ENCODE measurements at places on chromosomes 7 and 10.

GRCh38 chr7:149799397-149800168 lies 26.2 kb upstream of the ZNF467 start:
- H3K27ac ChIP-seq, result no peak overlapping the region
- no peak overlapping the region for H3K4me3 ChIP-seq
- peaks cover 2% of the 10 kb centered on the region for H3K27me3 ChIP-seq

- no peaks in the 10 kb centered on the region for H3K4me1 ChIP-seq
- no peak overlapping the region for H3K4me3 ChIP-seq
- no peaks in the 10 kb centered on the region for H3K27me3 ChIP-seq
- H3K27ac ChIP-seq, result no peak overlapping the region
- H3K36me3 ChIP-seq, result no peaks in the 10 kb centered on the region
Measured at GRCh38 chr10:121112136-121112535, 261.0 kb downstream of the WDR11 start.

GRCh38 chr10:97466755-97467154 lies 20.8 kb downstream of the ZDHHC16 start:
- H3K4me3 ChIP-seq, result no peak overlapping the region
- no peaks in the 10 kb centered on the region for H3K27me3 ChIP-seq
- no peak for DNase-seq
- no peaks in the 10 kb centered on the region for H3K4me1 ChIP-seq
- H3K36me3 ChIP-seq, result peaks cover 15% of the 10 kb centered on the region

GRCh38 chr10:27192284-27192683 lies 37.1 kb downstream of the MASTL start:
- no peak for DNase-seq
- H3K27ac ChIP-seq, result no peak overlapping the region
- H3K27me3 ChIP-seq, result no peaks in the 10 kb centered on the region
- H3K36me3 ChIP-seq, result peaks cover 4% of the 10 kb centered on the region

GRCh38 chr7:33753881-33754525 lies 151.3 kb upstream of the BMPER start:
- no peak overlapping the region for H3K4me3 ChIP-seq
- no peak overlapping the region for H3K27ac ChIP-seq
- no peaks in the 10 kb centered on the region for H3K4me1 ChIP-seq
- peaks cover 4% of the 10 kb centered on the region for H3K36me3 ChIP-seq
- no peak for DNase-seq
- H3K27me3 ChIP-seq, result peaks cover 3% of the 10 kb centered on the region

- no peak overlapping the region for H3K27ac ChIP-seq
- H3K4me1 ChIP-seq, result no peaks in the 10 kb centered on the region
- H3K36me3 ChIP-seq, result peaks cover 2% of the 10 kb centered on the region
Measured at GRCh38 chr7:36236073-36236472, 83.0 kb downstream of the EEPD1 start.

DNA sequence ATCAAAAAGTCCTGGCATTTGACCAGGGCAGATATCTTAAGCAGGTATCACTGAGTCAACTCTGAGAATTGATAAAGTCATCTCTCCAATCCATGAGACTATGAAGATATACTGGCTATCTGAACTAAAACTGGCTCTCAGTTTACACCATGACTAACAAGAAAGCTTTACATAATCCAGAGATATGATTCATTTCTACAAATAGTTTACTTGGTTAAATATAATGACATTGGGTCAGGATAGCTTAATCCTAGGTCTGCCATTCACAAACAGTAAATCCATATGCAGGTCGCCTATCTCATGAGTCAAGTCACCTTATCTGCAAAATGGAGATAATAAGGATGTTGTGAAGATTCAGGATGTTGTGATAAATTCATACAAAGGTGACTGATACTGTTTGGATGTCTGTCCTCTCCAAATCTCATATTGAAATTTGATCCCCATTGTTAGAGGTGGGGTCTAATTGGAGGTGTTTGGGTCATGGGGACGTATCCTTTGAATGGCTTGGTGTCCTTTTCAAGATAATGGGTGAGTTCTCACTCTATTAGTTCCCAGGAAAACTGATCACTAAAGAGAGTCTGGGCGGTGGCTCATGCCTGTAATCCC lies 117.4 kb downstream of the JMJD1C start:
- peaks cover 6% of the 10 kb centered on the region for H3K4me1 ChIP-seq
- peaks cover 4% of the 10 kb centered on the region for H3K36me3 ChIP-seq
- H3K4me3 ChIP-seq, result no peak overlapping the region
- H3K27ac ChIP-seq, result no peak overlapping the region

DNA sequence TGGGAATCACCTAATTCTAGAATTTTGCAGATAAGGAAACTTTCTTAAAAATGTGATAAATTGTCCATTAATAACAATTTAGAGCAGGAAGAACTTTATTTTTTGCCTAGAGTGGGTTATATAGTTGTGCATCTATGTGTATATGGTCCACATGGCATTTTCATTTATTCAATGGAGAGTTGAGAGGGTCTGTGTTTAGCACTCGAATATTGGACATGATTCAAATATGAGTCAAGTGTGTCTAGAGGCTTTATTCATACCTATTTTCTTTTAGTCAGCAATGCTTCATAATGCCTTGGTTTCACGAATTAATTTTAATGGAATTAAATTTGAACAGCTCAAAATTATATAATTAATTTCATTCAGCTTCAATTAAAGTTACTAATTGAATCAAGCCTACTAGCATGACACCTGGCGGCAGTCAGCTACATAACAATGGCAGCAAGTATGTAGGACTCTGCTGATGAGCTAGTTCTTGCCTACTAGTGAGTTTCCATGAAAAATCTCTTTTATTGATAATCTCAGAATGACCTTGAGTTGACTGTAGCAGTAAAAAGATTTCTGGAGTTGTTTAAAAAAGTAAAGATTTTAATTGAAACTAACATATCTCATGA lies 17.7 kb downstream of the MDFIC start:
- no peak overlapping the region for H3K27ac ChIP-seq
- no peak for DNase-seq
- peaks cover 38% of the 10 kb centered on the region for H3K4me1 ChIP-seq
- no peaks in the 10 kb centered on the region for H3K27me3 ChIP-seq
- H3K4me3 ChIP-seq, result no peak overlapping the region

GRCh38 chr10:31932838-31933237 lies 4.2 kb upstream of the ARHGAP12 start:
- DNase-seq, result no peak
- H3K27me3 ChIP-seq, result no peaks in the 10 kb centered on the region
- peaks cover 11% of the 10 kb centered on the region for H3K4me1 ChIP-seq
- H3K27ac ChIP-seq, result no peak overlapping the region
- no peaks in the 10 kb centered on the region for H3K36me3 ChIP-seq

- DNase-seq, result no peak
- H3K27ac ChIP-seq, result no peak overlapping the region
- no peaks in the 10 kb centered on the region for H3K4me1 ChIP-seq
- no peaks in the 10 kb centered on the region for H3K36me3 ChIP-seq
- H3K4me3 ChIP-seq, result no peak overlapping the region
Measured at GRCh38 chr10:84026821-84027257, 112.5 kb upstream of the GHITM start.

GRCh38 chr7:3067606-3068380 lies 24.1 kb upstream of the CARD11 start:
- DNase-seq, result no peak
- peak overlapping the region; percentile 58 for H3K27ac ChIP-seq
- H3K36me3 ChIP-seq, result peaks cover 4% of the 10 kb centered on the region
- peaks cover 42% of the 10 kb centered on the region for H3K4me1 ChIP-seq
- H3K27me3 ChIP-seq, result no peaks in the 10 kb centered on the region
- H3K4me3 ChIP-seq, result no peak overlapping the region

DNA sequence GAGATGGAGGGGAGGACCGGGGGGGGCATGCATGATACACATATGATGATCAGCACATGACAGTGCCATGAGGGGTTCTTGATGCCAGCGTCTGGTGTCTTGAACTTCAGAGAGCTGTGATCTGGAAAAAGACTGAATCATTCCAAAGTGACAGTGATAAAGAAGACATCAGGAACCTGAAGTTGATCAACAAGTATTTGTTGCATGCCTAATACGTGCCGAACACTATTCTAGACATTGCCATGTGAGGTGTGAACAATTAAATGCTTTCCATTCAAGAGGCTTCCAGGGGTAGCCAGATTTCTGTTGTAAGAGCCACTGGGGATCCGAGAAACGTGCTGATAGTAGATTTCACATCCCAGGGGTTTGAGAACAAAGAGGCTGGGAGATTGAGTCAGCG lies 6.2 kb downstream of the MCM10 start:
- H3K4me1 ChIP-seq, result no peaks in the 10 kb centered on the region
- no peak for DNase-seq
- no peaks in the 10 kb centered on the region for H3K36me3 ChIP-seq
- no peak overlapping the region for H3K27ac ChIP-seq
- H3K4me3 ChIP-seq, result no peak overlapping the region

DNA sequence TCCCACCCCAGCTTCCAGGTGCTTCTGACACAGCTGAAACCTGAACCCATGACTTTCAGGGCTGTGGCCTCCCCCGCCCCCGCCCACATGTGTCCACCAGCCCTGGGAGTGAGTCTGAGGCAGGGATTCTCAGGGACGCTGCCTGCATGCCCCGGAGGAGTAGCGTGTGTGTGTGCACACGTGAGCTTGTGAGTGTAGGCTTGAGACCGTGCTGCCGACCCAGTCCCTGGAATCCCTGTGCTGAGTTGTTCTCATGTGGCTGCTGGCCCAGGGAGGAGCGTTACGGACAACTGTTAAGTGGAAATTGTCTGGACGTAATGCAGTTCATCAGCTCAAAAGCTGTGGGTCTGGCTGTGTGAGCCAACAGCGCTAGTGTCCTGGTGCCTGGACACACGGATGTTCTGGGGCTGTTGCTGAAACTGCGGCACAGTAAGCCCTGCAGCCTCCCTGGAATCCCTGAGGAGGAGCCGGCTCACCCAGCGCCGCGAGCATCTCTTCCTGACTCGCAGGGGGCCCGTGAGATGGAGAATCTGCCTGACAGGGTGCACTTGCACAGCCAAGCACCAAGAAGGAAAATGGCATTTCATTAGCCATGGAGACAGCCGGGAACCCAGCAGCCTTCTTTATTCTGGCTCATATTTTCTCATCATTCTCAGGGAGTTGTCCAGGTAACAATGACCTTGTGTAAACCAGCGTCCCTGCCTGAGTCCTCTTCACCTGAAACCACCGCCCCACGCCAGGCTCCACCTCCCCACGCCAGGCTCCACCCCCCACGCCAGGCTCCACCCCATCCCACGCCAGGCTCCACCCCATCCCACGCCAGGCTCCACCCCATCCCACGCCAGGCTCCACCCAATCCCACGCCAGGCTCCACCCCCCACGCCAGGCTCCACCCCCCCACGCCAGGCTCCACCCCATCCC lies 603.9 kb downstream of the PTPRN2 start:
- no peak overlapping the region for H3K27ac ChIP-seq
- H3K36me3 ChIP-seq, result no peaks in the 10 kb centered on the region
- DNase-seq, result no peak
- H3K27me3 ChIP-seq, result no peaks in the 10 kb centered on the region

- H3K36me3 ChIP-seq, result no peaks in the 10 kb centered on the region
- peaks cover 45% of the 10 kb centered on the region for H3K4me1 ChIP-seq
- DNase-seq, result no peak
Measured at GRCh38 chr10:314871-315270, 179.6 kb downstream of the ZMYND11 start.

GRCh38 chr7:82081644-82082224 lies 311.9 kb upstream of the HGF start:
- no peak overlapping the region for H3K4me3 ChIP-seq
- no peak overlapping the region for H3K27ac ChIP-seq
- no peak for DNase-seq

- no peak overlapping the region for H3K27ac ChIP-seq
- DNase-seq, result no peak
- H3K4me3 ChIP-seq, result no peak overlapping the region
- H3K36me3 ChIP-seq, result no peaks in the 10 kb centered on the region
- H3K27me3 ChIP-seq, result no peaks in the 10 kb centered on the region
Measured at GRCh38 chr10:113294868-113295267, 258.0 kb upstream of the HABP2 start.

DNA sequence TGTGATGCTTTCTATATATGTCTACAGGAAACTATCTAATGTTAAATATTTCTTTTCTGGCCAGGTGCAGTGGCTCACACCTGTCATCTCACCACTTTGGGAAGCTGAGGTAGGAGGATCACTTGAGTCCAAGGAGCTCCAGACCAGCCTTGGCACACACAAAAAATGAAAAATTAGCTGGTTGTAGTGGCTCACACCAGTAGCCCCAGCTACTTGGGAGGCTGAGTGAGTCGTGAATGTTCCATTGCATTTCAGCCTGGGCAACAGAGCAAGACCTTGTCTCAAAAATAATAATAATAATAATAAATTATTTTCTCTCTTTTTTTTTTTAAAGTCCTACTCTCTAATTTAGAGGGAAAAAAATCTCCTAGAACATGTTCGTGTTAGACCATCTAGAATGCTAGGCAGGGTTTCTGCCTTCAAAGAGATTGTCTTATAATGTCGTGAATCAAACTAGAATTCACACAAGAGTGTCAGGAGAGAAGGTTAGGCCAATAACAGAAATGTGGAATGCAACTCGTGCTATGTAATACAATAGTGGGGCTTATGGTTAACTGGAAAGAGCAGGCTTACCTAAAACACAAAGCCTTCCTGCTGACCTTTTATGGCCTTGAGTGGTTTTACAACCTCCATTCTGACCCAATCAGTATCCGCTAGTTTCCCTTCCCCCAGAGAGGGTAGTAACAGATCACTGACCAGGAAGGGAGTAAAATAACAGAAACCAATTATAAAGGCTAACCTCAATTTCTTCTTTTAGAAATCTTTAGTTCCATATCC lies 46.3 kb downstream of the MYOF start:
- DNase-seq, result no peak
- H3K4me1 ChIP-seq, result no peaks in the 10 kb centered on the region
- H3K27ac ChIP-seq, result no peak overlapping the region
- peaks cover 8% of the 10 kb centered on the region for H3K27me3 ChIP-seq
- no peak overlapping the region for H3K4me3 ChIP-seq

GRCh38 chr10:50511492-50512213 lies 112.1 kb downstream of the SGMS1 start:
- DNase-seq, result no peak
- H3K27me3 ChIP-seq, result no peaks in the 10 kb centered on the region
- H3K36me3 ChIP-seq, result peaks cover 10% of the 10 kb centered on the region
- peaks cover 35% of the 10 kb centered on the region for H3K4me1 ChIP-seq
- no peak overlapping the region for H3K4me3 ChIP-seq

DNA sequence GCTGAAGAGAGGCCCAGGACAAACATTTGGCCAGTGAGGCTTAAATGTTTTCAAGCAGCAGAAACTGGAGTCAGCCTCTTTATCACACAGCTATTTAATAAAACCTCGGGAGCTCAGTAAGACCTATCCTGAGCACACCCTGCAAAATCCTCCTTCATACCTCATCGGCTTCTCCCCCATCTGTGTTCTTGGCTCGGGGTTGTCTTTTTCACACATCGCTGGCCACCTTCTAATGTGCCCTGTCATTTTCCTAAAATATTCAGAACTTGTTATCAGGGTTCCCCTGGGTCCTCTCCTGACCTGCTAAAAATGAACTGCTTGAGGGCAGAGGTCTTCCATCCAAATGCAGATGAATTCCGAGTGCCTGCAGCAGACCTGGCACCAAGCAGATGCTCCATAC lies 310.3 kb upstream of the AKR1E2 start:
- peaks cover 21% of the 10 kb centered on the region for H3K4me1 ChIP-seq
- H3K4me3 ChIP-seq, result peak overlapping the region; percentile 32
- no peaks in the 10 kb centered on the region for H3K27me3 ChIP-seq
- H3K27ac ChIP-seq, result peak overlapping the region; percentile 25

All from memory B cell (primary cell).